ENCODE measurements at places on chromosomes 2 and 18.

GRCh38 chr18:79366177-79367094 lies 29.3 kb upstream of the NFATC1 start:
- no peak for DNase-seq

GRCh38 chr2:225889452-225889851 lies 489.9 kb downstream of the NYAP2 start:
- DNase-seq, result peak; percentile 1

DNA sequence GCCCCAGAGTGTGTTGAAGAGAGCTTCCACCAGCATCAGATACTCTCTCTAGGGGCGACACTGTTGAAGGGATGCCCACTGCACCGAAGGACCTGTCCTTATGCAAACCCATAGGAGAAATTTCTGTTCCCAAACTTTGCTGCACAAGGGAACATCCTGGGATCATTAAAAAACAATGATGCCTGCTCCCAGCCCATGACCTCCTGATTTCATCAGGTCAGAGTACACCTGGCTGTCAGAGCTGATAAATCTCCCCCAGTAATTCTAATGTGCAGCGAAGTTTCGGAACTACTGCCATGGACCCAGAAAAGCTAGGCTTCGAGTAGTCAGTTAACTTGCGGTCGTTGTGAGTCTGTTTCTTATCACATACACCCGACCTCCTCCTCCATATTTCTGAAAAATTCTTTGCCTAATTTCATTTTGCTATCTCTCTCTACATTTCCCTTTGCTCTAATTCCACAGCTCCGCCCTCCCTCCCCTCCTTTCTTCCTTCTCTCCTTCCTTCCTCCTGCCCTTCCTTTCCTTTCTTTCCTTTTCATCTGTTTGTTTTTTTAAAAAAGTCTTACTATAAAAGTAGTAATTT lies 18.8 kb downstream of the FAM124B start:
- DNase-seq, result no peak

DNA sequence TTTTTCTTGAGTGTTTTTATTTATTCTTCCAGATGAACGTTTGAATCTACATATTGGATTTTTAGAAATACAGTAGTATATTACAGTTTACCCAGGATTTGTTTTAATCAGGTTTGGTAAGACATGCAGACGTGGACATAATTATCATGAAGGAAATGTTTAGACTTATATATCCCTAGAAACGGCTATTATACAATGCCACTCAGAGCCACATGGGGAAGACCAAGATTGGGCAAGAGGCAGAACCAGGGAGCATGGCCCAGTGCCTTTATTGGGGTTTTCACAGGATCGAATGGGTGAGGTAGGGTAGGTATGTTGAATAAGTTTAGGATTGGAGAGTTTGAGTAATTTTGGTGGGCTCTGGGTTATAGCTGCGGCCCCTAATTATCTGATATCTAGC lies 212.2 kb downstream of the CAMKMT start:
- DNase-seq, result no peak

GRCh38 chr18:73594749-73595148 lies 552.9 kb downstream of the FBXO15 start:
- no peak for DNase-seq

- DNase-seq, result no peak
Observed at GRCh38 chr2:201466050-201466675, 14.6 kb downstream of the STRADB start.

DNA sequence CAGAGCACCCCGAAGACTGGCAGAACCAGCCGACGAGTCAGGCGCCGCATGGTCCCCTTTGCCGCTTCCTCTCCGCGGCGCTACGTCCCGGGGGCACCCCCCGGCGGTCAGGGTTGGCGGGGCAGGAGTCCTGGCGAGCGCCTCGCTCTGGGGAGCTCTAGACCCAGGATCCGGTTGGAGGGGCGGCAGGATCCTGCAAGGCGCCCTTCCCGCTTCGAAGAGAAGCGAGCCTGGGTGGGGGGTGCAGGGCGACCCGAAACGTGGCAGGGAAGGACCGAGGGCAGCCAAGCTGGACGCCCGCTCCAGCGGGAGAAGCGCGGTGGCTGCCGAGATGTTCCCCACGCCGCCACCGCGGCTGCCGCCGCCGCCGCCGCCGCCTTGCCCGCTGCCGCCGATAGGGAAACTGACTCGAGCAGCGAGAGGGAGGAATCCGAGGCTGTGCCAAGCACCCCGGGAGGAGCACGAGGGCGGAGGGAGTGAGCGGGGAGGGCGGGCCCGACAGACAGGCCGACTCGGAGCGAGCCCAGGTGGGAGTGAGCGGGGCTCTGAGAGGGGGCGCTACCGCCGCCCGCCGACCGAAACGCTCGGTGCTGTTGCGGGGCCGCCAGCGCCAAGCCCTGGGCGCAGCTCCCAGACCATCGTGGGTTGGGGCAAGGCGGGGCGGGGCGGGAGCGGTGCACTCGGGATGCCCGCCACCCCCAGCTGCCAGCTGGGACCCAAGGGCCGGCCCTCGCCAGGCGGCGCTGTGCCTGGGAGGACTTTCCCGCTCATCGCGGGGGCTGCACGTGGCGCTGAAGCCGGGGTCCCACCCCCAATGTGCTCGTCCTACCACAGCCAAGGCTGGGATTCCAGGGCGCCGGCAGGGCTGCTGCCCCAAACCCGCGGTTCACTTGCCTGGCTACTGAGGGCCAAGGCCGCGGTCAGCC lies at the start of gene GALNT14:
Gene GALNT14, minus strand, starts transcription at position 404 of the 926 bp plus-strand sequence. Its CDS starts 354 bp downstream, at position 50.
- DNase-seq, result no peak

DNA sequence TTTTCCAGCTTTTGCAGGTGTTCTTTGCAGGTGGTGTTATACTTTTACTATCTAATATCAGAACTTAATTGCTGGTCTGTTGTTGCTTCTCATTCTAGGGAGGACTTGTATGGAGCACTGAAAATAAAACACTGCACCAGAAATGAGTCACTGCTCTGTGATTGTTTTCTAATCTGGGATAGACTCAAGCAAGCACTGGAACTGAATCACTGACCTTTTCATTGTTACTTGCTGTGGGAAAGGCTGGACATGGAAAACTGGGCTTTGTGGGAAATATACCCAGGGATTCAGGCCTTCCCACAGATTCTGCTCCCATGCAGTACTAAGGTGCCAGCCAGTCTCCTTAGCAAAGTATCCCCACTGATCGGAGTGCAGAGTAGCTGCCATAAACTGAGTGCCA lies 470.0 kb upstream of the GCFC2 start:
- DNase-seq, result no peak

- no peak for DNase-seq
Observed at GRCh38 chr18:35158728-35159450, 81.9 kb upstream of the ZNF397 start.

GRCh38 chr2:220147161-220148038 lies 520.0 kb downstream of the SLC4A3 start:
- no peak for DNase-seq

DNA sequence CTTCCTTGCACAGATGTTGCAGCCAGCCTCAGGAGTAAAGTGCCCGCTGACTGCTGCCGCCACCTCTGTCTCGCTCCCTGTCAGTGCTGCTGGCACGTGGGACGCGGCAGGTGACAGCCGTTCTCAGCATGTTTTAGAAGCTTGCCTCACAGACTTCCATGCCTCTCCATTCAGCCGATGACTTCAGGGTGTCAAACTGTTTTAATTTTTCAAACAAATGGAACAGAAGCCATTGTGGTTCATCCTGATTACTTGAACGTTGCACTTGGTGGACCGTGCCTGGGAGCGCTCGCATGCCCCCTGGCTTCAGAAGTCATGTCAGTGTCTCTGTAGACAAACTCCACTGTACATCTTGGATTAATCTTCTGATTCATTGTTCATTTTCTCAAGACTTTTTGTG lies 62.7 kb upstream of the EML6 start:
- DNase-seq, result no peak

GRCh38 chr2:207802650-207803049 lies 32.9 kb upstream of the FZD5 start:
- no peak for DNase-seq

DNA sequence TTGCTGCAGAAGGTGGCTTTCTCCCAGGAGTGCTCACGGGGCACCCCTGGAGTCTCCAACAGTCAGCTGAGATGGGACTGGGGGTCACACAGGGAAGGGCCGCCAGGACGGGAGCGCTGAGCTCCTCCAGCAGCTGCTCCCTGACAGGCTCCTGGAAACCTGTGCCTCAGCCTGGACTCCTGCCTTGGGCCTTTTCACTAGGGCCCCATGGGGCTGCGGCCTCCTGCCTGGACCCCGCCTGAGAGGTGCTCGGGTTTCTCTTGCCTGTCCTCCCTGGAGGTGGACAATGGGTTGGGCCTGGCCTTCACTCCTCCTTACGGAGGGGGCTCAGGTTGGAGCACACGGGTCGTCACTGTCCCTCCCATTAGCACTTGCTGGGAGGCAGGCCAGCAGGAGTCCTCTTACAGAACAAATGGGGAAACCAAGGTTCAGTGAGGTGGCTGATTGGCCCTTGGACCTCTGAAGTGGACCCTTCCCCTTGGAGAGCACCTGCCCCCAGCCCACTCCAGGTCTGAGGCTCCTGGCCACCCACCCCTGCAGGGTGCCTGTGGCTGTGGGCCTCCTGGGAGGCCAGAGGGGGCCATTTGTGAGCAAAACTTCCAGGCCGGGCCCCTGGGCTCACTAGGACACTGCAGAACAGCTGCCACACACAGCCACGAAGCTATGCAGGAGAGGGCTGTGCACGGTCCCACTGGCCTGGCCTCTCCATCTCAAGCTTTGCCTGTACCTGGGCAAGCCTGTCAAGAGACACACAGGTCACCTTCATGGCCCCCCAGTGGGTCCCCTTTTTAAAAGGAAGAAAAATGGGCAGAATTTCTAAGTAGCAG lies 57.1 kb upstream of the ODC1 start:
- no peak for DNase-seq

- no peak for DNase-seq
Observed at GRCh38 chr2:135607561-135607960, 76.3 kb downstream of the R3HDM1 start.

DNA sequence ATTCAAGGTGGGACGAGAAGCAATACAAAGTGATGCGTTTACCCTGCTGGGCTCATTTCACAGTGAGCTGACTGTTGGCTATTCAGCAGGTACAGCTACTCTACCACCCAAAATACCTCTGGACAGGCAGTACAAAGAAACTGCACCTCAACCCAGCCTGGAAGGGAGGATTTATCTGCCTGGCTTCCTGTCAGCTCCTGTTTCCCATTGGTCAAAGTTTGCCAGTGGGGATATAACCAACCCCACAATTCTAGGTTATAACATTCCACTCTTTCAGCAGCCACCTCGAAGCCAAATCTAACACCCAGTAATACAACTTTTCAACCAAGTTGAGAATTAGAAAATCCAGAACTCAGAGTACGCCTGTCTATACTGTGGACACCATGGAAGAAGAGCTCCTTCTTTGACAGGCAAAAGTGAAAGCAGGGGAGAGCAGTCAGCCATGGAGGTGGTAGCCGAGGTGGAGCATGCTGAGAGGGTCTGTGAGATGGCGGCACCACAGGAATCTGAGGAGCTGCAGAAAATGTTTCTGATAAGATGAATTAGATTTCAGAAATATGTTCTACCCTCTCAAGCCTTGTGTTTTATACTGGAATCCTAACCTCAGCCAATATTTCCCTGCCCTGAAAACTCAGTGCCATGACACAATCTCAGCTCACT lies 10.8 kb downstream of the DUSP19 start:
- DNase-seq, result no peak

DNA sequence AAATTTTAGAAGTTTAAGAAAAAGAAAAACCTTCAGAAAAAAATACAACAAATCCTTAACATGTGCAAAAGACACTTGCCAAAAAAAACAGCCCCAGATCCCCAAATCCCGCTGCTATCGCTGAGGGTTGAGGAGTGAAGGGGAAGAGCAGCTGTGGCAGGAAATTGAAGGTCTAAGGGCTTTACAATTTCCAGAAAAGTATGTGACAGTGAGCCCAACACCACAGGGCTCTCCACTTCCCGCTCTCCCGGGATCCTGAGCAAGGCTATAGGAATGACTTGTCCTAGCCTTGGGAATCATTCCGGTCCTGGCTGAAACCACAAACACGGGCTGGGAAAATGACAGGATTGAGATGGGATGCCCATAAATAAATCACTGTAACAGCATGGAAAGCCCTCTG lies 191.4 kb downstream of the TMEM163 start:
- no peak for DNase-seq

DNA sequence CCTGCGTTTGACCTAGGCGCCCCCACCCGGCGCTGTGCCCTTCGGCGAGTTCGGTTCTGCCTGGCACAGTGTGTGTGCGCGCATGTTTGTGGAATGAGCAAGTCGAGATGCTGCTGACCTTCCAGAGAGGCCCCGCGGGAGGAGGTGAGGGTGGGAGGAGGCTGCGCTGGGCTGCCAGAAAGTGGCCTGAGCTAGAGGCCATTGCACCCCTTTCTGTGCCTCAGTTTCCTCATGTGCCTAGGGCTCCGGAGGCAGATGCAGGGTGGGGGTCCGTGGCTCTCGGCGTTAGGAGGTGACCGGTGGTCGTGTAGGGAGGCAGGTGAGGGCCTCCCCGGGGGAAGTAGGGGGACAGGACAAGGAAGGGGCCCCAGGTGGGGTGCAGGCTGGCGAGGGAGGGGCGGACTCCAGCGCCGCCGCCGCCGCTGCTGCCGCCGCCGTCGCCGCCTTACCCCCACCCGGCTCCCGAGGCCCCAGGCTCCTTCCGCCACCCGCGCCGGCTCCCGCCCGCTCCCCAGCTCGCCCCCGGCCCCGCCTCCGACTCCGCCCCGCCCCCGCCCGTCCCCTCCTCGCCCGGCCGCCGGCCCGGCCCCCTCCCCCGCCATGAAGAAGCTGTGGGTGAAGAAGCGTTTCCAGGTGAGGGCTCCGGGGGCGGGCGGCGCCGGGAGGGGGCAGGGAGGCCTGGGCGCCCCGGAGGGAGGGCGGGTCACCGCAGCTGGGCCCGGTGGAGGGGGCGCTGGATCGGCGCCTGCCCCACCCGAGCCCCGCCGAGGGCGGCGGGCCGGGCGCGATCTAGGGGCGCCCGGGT lies 7.0 kb downstream of the SPEG start:
- DNase-seq, result no peak

DNA sequence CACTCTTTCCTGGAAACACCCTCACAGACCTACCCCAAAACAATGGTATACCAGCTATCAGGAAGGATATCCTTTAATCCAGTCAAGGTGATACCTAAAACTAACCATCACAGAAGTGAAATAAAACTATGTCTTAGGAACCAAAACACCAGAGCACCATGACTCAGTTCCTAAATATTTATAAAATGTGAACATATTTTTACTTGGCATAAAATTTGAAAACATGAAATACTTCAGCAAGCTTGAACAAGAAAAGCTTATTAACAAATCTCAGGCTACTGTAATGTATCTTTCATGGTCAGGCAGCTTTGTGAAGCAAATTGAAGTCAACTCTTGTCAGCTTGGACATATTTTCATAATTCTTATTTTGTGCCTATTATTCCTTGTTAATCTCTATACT lies 440.8 kb upstream of the CDH20 start:
- DNase-seq, result no peak

GRCh38 chr18:58221060-58221725 lies 177.2 kb downstream of the NEDD4L start:
- DNase-seq, result no peak

DNA sequence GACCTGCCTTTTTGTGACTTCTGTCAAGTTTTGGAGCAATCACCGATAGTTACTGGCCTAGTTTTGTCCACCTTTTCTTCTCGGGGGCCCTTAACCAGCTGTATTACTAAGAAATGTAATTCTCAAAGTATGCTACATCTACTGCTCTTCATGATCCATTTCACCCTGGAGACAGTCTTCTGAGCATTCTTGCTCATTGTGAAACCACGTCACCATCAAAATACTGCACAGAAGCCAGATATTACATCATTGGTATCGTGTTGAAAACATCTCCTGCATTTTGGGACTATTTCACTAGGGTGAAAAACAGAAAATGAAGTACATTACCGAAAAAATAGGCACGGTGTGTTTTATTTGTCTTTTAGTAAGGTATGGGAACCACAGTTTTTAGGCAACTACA lies 11.7 kb downstream of the LYPD6B start:
- DNase-seq, result no peak

Measured in NCI-H1436 treated with DMSO at 0.1 percent for 48 hours (cell line).